ENCODE measurements at places on chromosomes 3 and 15. TPM values are rescaled to one million over a fixed set of nuclear protein-coding genes. Genes with fewer than 3 reads are reported as not detected.

SLC27A2 gene
- 14.0 TPM for total RNA-seq

TRIM42 gene
- not detected for total RNA-seq

PP2D1 gene
- total RNA-seq: not detected

SPINT1 gene
- 123 TPM for total RNA-seq

ELL3 gene
- 16.2 TPM for total RNA-seq

SCN5A gene
- 11.5 TPM for total RNA-seq

TTC21A gene
- 5.6 TPM for total RNA-seq

AGBL1 gene
- not detected for total RNA-seq

CADPS gene
- not detected for total RNA-seq

MUSTN1 gene
- total RNA-seq: 0.44 TPM
